HEK293T (cell line): ENCODE measurements at places on chromosomes 12 and 14.
A peak's percentile ranks its signal among the peaks of the same experiment; 100 is the strongest.

- DNase-seq: peak; percentile 55
Observed at GRCh38 chr14:58637391-58638230, at the start of gene DACT1. Gene DACT1, plus strand, starts transcription at chr14:58637962. Its CDS starts 241 bp downstream, at chr14:58638203.

DNA sequence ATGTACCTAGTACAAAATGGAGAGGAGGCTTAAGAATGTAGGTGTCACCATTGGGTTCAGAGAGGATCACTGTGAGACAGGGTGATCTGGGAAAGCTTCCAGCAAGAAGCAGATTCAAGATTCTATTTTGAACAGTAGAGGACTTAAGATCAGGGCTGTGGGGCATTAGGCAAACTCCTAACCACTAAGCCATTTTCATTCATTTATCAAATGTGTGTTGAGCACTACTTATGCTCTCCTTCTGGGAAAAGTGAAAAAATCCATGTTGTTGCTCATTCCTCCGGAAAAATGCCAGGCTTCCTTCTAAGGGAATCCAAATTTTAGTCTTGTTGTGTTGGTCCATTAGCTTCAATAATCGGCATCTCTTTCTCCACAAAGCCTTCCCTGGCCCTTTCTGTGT lies 163.4 kb downstream of the NUAK1 start:
- DNase-seq: no peak

DNA sequence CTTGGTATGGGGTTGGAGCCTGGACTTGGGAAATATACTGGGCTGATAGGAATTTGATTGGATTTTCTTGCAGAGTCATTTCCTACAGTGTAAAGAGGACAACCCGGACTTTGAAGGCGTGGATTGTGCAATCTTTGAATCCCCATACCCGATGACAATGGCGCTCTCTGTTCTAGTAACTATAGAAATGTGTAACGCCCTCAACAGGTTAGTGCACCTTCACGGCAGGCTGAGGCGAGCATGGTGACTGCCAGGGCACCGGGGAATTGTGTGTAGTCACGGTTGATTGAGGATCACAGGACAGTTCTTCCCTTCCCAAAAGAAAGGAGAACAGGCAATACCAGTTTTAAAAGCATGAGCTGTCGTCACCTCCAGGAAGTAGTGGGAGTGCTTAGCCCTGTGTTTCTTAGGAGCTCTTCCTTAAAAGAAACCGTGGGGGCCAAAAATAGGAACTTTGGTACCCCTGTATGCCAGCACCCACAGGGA lies 58.3 kb downstream of the ANAPC7 start:
- no peak for DNase-seq

GRCh38 chr12:39883411-39883810 lies 222.5 kb downstream of the SLC2A13 start:
- no peak for DNase-seq

GRCh38 chr12:121830588-121831265 lies 26.9 kb downstream of the SETD1B start:
- no peak for DNase-seq

GRCh38 chr14:66482873-66483272 lies 3.3 kb upstream of the CCDC196 start:
- no peak for DNase-seq

DNA sequence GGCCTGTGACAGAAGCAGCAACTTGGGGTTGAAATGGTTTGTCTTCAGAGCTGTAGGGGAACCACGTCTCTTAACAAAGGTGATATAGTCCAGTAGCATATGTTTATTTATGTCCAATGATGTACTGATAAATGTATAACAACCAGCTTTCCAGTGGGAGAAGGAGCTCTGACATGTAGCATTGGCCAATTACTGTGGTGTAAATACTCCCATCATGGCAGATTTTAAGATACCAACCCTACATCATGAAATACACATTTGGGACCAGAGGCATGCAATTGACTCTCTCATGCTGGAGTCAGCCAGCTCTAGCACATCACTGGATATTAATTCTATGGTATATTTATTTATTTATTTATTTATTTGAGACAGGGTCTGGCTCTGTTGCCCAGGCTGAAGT lies 50.6 kb upstream of the CHST11 start:
- no peak for DNase-seq

- DNase-seq: no peak
Observed at GRCh38 chr12:24268663-24269186, 319.3 kb upstream of the SOX5 start.

GRCh38 chr12:83276904-83277303 lies 590.2 kb downstream of the TMTC2 start:
- DNase-seq: no peak

- DNase-seq: no peak
Observed at GRCh38 chr14:48622980-48623379, 947.6 kb upstream of the MDGA2 start.

GRCh38 chr14:32443890-32444661 lies 115.0 kb downstream of the AKAP6 start:
- no peak for DNase-seq

DNA sequence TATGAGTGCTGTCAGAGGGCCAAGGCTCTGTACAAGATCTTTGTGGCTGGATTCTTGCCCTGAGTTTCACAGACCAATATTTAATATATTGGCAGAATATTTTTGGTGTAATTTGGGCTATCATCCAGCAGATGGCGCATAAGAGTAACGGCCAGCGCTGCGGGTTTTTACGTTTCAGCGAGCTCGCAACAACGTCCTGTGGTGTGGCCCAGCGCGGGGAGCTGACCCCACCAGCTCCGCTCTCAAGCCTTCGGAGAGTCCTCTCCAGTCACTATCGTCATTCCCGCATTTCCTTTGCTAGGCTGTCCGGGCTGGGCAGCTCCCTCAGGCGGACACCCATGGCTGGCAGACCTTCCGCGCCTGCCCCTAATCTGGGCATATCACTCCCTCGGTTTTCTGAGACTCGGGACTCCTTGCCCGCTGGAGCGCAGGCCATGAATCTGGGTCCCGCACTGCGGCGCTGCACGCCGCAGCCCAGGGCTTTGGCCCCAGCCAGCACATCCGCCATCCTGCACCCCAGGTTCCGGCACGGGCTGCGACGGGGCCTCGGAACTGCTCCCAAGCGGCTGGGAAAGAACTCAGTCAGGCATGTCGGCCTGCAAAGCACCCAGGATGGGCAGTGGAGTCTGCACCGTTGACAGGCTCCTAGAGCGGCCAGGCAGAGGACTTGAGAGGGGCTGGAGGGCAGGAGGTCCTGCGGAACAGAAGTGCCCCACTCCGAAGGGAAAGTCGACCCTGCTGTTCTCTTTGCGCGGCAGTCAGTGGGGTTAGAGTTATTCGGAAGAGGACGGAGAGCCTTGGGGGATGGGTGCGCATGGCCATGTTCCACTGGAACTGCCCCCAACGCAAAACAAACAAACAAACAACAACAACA lies 18.4 kb downstream of the OLR1 start:
- peak; percentile 79 for DNase-seq

GRCh38 chr12:42338280-42338679 lies 12.3 kb downstream of the PPHLN1 start:
- no peak for DNase-seq

- no peak for DNase-seq
Observed at GRCh38 chr14:85142982-85143381, 387.0 kb upstream of the FLRT2 start.

DNA sequence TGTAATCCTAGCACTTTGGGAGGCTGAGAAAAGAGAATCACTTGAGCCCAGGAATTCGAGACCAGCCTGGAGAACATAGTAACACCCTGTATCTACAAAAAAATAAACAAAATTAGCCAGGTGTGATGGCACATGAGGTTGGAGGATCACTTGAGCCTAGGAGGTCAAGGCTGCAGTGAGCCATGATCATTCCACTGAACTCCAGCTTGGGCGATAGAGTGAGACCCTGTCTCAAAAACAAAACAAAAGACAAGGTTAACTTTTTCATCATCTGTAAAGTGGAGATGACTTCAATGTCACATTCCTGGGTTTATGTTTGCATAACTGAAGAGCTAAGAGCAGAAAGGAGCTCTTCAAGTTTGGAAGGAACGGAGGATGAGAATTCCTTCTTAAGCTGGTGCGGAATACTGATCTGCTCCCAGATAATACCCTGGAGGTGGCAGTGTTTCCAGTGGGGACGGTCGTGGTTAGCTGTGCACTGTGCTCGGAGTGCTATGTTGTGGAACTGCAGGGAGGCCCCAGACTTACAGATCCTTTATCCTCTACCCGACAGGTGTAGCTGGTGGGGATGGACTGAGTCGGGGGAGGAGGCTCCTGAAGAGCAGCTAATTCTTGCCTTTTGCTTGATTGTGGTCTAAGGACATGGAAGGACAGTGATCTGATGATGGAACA lies 22.5 kb upstream of the BICD1 start:
- no peak for DNase-seq

DNA sequence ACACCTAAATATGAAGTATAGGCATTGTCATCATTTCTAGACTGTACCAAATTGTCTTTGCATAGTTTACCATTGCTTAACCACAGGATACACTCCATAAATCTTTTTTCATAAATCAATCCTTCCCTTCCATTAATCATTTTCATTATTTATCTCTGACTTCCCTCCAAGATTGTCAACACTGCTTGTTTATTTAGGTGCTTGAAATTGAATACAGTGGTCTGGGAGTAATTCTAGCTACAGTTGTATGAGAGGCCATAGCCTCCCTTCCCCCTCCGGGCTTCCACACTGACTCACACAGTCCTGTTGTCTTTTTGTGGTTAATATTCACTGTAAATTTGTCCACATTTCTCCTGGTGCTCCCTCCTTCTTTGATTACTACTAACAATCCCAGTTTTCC lies 114.2 kb upstream of the ARID2 start:
- peak; percentile 32 for DNase-seq

DNA sequence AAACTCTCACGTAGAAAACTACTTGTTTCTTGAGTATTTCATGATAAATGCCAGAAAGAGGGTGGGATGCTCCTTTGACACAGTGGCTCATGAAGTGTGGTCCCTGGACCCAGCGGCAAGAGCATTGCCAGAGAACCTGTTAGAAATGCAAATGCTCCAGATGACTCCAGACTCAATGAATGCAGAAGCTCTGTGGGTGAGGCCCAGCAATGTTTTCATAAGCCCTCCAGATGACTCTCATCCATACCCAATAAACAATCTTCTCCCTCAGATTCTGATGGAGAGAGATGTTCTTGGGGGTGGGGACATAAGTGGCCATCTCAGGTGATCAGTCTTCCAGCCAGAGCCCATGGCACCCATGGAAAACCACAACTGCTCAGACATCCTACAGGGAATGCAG lies 88.9 kb downstream of the SMOC1 start:
- DNase-seq: no peak

GRCh38 chr14:73492043-73492552 lies 1.4 kb downstream of the RIOX1 start:
- DNase-seq: no peak

DNA sequence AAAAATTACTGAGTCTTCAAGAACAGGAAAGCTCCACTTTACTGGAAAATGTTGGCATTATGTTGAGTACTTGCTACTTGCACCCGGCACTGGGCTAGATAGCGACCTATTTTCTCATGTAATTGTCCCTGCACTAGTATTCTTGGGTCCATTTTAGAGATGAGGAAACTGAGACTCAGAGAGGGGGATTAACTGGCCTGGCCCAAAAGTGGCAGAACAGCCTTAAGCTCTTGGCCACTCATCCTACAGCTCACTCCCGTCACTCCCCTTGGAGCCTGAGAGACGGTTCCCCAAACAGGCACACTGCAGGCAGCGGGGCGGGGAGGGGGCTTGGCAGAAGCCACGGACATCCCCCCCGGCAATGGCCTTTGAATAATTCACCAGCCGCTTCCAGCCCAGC lies 113.9 kb downstream of the SCARB1 start:
- no peak for DNase-seq

DNA sequence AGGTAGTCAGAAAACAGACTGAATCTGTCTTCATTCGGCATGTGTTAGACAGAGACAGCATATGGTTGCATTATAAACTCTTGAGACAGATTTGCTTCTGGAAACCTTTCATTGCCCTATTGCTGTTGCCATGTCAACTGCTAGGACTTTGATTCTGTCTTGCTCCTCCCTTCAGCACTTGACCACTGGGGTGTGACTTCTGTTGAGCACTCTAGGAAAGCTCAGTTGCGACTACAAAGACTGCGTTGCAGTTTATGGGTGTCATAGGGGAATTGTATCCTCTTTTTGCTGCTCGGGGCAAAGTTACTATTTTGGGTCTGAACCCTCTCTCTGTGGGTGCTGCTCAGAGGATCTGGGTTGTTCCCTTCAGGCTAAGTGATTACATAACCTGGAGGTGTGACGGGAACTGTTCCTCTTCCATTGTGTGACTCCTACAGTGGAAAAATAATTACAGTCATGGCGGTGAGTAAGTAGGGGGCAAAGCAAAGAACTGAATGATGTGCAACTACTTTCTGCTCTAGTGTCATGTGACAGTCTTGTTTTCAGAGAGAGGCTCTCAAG lies 44.3 kb upstream of the TRIM9 start:
- DNase-seq: no peak

DNA sequence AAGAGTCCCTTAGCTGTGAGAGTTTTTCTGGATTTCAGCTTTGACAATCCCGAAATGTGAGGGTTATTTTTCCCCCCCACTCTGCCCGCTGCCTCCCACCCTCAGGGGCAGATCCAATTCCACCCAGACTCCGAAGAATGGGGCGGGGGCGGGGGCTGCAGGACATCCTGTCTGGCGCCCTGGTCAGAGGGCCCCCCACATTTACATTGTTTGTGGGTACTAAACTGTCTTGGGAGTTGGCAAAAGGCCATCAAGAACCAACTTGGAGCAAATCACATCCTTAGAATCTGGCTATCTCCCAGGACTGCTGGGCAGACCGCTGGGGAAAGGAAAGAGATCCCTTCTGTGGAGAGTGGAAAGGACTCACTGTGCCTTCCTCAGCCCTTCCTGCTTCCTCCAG lies 2.4 kb downstream of the EMP1 start:
- DNase-seq: no peak

DNA sequence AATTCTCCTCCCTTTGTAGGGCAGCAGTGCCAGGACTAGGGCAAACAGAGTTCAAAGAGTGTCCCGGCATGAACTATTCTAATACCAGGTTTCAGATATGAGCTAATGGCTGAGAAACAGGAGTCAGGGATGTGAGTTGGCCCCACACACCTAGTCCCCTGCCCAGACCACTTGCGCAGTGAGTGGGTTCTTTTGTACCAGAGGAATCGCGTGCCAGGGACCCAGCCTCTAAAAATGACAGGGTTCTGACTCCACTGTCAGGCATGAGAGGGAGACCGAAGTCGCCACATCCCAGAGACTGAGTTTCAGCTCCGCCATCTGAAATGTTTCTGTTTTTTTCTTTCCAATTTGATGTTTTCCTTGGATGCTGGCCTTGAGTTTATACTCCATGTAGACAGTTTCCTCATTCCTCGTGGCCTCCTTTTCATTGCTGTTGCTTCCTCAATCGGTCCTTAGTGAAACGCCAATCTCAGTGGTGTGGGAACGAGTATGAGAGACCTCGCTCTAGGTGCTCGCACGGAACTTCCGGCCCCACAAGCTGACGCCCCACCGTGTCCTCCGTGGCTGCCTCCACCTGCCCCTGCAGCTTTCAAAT lies 31.5 kb downstream of the FBXL14 start:
- no peak for DNase-seq

DNA sequence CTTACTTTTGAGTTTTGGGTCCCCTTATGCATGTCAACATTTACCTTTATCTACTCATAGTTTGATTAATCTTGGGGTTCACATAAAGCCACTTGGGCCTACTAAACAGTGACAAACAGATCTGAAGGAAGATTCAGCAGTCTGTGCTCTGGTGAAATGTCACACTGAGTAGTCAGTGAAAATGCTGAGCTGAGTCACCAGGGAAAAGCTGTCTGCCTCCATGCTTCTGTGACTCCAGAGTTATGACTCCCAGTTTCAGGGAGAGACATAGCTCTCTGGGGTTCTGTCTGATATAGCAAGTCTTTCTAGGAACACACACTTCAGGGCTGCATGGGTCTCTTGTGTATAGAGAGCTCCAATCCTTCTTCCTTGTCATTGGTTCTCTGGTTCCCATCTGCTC lies 406.3 kb upstream of the FAR2 start:
- no peak for DNase-seq

- DNase-seq: no peak
Observed at GRCh38 chr14:60972295-60972694, 8.6 kb downstream of the TRMT5 start.
